Stimulated activated CD4-positive, alpha-beta T cell treated with anti-CD3 and anti-CD28 coated beads, Interleukin-15, amount 100 ng/mL, for 1 hour (primary cell): ENCODE measurements at places on chromosomes 3 and 15.

DNA sequence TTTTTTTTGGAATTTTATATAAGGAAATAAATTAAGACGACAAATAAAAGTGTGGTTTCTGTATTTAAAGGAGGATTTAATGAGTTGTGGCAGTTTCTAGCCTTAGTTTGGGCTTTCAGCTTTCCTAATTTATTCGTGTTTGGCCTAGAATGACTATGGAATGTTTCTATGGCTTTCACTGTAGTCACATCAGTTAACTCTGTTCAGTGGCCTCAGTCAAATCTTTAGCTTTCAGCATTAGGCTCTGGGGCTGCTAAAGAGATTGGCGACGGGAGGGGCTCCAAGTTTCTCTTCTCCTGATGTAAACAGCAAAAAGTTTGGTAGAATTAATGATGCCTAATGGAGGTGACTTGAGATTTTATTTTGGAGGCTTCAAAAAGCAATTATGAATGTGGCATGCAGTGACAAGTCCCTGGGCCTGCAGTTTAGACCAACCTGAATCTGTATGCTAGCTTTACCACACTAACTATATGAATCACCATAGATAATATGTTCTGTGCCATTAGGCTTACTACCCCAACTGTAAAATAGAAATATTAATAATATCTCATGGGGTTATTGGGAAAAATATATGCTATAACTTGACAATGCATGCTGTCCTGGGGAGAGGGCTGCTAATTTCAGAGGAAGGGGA is 47.1 kb upstream of the ADGRG7 start:
- DNase-seq, result no peak

DNA sequence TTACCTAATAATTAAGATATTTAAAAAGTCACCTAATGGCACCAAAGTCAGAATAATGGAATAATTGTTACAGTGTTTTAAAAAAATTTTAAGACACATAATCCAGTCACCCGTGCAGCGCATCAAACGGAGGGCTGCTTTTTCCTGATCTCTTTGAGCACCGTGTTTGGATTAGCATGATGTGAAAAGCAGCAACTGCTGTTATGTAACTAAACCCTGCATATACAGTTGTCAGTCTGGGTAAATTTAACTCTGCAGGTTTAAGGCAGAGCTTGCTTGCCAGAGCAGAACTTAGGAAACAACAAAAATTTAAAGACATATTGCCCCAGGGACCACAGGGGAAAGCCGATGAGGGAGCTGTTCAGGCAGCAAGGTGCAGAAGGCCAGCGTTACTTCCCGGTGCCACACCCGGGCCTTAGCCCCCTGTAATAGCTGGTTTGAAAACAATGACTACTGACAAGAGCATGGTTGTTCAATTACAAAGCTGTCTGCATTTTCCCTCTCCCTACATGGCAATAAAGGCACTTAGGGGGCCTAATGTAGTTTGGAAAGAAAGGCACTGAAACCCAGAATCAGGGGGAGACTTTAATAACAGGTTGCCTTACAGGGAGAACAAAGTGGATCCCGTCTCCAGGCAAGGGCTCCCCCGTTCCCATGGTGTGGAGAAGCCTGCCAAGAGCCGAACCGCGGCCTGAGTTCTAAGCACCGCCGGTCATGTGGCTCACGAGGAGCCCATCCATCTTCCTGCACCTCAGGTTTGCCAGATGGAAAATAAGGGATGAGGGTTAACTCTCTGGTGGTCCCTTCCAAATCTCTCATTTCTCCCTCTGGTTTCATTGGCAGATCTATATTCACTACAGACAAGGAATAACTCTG is 32.2 kb downstream of the RORA start:
- no peak for DNase-seq

DNA sequence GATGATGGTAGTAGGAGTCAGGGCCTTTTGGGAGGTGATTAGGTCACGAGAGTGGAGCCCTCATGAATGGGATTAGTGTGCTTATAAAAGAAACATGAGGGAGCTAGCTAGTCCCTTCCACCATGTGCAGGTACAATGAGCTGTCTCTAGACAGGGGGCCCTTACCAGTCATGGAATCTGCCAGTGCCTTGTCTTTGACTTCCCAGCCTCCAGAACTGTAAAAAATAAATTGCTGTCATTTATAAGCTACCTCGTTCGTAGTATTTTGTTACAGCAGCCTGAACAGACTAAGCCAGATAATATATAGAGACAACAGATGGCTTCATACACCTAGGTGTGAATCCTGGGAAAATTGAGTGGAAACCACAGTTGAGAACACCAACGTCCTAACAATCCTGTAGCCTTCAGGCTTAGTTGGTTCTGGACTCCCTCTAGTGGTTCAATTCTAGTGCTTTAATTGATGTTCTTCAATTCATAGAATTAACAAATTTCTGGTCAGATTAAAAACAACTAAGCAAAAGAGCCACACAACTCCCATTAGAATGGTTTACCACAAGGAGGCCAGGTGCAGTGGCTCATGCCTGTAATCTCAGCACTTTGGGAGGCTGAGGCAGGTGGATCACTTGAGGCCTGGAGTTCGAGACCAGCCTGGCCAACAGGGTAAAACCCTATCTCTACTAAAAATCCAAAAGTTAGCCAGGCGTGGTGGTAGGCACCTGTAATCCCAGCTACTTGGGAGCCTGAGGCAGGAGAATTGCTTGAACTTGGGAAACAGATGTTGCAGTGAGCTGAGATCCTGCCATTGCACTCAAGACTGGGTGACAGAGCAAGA is 21.3 kb upstream of the GATM start:
- no peak for DNase-seq

DNA sequence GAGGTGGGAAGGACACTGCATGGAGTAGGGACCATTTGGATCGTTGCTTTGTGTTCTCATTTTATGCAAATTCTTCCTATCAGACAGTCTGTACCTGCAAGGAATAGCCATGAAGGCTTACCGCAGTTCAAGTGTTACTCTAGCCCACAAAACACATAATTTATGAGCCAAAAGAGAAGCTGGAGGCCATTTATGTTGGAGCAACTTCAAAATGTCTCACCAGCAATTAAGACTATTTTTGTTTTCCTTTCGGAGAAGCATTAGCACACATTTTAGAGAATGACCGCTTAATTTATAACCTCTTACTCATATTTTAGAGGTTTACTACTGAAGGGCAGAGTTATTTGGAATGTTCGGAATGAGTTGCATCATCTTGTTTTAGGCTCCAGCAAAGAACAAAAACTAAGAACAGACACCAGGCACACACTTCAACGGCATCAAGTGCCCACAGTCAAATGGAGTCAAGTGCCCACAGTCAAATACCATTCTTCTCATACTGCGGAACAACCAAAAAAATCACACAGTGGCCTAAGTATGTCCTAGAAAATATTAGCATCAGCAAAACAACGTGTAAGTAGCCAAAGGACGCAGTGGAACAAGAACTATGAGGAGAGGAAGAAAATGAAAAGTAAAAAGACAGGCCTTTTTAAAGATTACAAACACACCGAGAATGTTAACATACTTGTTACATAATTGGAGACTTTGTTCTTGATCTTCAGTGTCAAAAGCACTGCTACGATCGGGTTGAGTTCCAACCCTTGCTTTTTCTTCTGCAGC is 17.5 kb upstream of the GOLGA8J start:
- DNase-seq, result no peak

- DNase-seq, result no peak
Observed at GRCh38 chr15:27694506-27695087, 404.5 kb downstream of the OCA2 start.

DNA sequence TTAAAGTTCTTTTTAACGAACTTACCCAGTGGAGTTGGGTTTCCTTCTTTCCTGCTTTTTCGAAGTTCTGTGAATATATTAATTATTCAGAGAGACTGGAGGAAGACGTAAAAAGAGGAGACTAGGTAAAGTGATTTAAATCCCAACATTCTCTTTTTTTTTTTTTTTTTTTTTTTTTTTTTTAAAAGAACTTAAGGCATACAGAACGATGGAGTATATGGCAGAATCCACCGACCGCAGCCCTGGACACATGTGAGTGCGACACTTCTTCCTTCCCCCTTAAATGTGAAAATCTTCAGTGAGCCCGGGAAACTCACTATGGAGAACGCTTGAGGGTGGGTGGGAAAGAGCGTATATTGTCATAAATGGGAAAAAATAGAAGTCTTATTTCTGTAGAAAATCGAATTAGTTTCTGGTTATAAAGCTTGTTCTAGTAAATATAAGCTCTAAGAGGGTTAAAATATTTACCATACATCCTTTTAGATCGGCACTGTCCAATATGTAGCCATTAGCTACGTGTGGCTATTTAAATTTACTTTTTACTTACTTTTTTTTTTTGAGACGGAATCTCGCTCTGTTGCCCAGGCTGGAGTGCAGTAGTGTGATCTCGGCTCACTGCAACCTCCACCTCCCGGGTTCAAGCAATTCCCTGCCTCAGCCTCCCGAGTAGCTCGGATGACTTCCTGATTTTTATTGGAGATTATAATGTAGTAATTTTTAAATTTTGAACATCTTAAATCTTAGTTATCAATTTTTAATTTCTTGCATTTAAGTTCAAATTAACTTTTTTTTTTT is 892 bp downstream of the NMD3 start:
- DNase-seq, result no peak

DNA sequence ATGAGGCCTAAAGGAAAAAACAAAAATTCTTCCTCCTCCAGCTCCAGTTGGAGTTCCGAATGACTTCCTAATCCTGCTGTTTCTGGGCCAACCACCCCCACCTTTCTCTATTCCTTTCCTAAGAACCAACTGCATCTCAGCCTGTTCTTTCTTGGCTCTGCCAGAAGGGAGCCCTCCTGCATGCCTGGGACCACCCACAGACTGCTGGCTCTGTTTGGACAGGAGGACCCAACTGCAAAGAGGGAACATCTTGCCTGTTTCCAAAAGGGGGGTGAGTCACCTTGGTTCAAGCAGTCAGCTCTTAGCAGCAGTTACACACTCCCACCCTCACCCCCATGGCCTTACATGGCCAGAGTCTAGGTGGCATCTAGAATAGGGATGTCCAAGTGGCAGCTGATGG is 116.0 kb upstream of the PRICKLE2 start:
- no peak for DNase-seq

GRCh38 chr3:69716119-69716518 is 23.1 kb upstream of the MITF start:
- no peak for DNase-seq

- no peak for DNase-seq
Observed at GRCh38 chr15:70545526-70545925, 217.8 kb downstream of the UACA start.

GRCh38 chr3:78281381-78281780 is 1241.5 kb downstream of the ROBO2 start:
- DNase-seq, result no peak

GRCh38 chr3:25427155-25427554 is 908 bp upstream of the RARB start:
- no peak for DNase-seq

DNA sequence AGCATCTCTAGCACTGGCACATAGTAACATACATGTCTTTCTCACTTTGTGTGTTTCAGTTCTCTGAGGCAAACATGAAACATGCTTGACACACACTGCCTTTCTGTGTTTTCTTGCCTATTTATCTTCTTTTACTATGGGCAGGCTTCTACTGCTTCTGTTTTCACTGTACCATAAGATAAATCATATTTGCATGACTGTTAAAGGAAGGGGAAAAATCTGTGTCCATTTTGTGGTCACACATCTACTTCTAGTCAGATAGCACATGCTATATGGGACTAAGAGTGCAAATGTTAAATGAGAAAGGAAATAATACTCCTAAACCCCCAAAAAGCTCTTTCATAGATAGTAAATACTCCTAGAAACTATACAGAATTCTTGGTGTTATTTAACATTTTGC is 386.4 kb downstream of the ZBTB20 start:
- DNase-seq, result no peak

DNA sequence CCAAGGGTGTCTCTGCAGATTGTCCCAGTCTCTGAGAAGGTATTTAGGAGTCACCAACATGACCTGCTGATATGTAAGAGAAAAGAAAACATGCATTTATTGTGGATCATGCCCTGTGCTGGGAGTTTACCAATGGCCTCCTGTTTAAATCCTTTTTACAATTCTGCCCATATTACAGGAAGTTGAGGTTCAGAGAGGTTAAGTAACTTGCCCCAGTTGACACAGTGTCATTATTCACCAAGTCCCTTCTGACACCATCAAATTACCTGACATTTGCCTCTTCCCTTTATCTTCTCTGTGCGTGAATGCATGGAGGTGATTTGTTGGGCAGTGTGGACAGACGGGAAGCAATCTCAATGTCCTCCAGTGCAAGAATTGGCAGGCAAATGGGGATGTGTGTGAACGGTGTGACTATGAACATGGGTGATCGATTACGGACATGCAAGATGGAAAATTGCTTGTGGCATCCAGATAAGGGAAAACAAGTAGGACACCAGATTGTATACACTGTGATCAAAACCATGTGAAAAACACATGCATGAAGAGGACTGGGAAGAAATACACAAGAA is 27.3 kb downstream of the ZNF710 start:
- no peak for DNase-seq

DNA sequence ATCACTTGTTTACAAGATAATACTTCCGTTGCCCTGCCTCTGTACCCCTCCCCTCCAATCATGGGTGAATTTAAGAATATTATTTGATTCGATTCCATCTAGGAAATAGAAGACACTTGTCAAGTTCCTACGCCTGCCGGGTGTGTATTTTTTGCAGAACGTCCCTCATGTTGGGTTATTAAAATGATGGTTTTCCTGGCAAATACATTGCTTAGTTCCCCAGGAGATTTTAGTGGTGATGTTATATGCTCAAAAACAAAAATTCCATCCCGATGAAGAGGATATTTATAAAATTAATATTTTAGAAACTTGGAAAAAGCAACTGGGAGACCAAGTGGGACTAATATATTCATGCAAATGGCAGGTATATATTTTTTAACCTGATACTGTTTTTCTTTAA is 548.4 kb downstream of the EDEM1 start:
- no peak for DNase-seq

GRCh38 chr15:60536314-60536713 is 57.4 kb upstream of the ICE2 start:
- no peak for DNase-seq

- DNase-seq, result no peak
Observed at GRCh38 chr15:92629975-92630626, 25.5 kb downstream of the FAM174B start.

DNA sequence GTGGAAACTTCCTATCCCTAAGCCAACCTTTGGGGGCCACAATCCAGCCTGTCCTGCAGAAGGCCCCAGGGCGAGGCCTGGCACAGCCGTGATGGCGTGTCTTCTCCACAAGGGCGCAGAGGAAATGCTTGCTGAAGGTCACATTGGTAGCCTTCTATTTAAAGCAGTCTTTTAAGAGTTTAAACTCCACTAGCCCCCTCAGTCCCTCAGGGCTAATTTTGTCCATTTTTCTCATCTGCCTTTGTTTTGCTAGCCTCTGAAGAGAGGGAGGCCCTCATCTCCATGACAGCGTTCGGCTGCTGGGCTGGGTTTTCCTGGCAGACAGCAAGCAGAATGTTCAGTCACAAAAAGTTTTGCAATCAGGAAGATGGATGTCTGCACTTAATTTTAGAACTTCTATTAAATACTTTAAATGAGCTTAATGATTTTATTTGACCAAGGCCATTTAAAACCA is 40.8 kb downstream of the RARB start:
- DNase-seq, result no peak
